ENCODE measurements at places on chromosomes 12 and 14. TPM values are rescaled to one million over a fixed set of nuclear protein-coding genes. Genes with fewer than 3 reads are reported as not detected.

The NEMF gene
- 33.4 TPM for polyA plus RNA-seq

The ABCC9 gene
- polyA plus RNA-seq = not detected

The DHRS2 gene
- not detected for polyA plus RNA-seq

DNA sequence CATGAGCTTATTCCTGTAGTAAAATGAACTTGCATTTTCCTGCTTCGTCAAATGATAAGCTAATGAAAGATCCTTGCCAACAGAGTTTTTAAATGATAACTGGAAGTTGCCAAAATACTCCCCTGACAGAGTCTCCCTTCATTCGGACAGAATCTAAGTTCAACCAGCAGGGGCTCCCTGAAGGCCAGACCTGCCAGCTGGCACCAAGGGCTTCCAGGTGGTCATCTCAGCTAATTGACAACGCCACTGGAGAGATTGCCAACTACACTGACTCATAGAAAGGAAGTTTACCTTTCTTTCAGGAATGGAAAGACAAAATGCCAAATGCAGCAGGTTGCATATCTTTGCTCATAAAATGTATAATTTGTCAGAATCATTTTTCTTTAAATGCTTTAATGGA lies 462.8 kb downstream of the GXYLT1 start:
- H3K27me3 ChIP-seq = no peaks in the 10 kb centered on the region
- no peaks in the 10 kb centered on the region for H3K36me3 ChIP-seq
- H3K27ac ChIP-seq = no peak overlapping the region
- no peak overlapping the region for H3K4me3 ChIP-seq

DNA sequence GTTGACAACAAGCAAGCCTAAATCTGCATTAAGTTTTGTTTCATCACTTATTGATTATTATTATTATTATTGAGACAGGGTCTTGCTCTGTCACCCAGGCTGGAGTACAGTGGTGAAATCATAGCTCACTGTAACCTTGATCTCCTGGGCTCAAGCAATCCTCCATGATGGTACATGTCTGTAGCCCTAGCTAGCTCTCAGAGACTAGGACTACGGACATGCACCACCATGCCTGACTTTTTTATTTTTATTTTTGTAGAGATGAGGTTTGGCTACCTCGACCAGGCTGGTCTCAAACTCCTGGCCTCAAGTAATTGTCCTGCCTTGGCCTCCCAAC lies 35.7 kb upstream of the STK38L start:
- H3K4me3 ChIP-seq = no peak overlapping the region
- no peaks in the 10 kb centered on the region for H3K36me3 ChIP-seq
- H3K27ac ChIP-seq = no peak overlapping the region
- H3K4me1 ChIP-seq = no peaks in the 10 kb centered on the region

DNA sequence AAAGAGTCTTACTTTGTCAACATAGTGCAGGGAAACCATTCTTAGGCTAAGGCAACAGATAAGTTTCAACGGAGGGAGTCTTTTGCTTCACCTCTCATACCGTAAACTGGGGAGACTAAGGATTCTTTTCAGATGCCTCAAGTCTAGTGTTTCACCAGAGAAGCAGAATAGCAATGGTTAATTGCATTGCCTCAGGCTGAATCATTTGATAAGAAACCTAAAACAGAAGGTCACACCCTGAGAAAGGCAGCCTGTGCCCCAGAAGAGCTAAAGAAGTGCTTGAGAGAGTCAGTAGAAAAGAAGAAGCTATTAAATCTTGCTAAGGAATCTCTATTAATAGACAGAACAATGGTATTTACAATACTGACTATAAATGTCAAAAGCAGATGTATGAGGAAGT lies 21.8 kb upstream of the ATXN7L3B start:
- H3K27ac ChIP-seq = no peak overlapping the region
- no peaks in the 10 kb centered on the region for H3K27me3 ChIP-seq
- H3K4me1 ChIP-seq = no peaks in the 10 kb centered on the region
- no peak overlapping the region for H3K4me3 ChIP-seq
- H3K36me3 ChIP-seq = no peaks in the 10 kb centered on the region

Measured in immature natural killer cell (primary cell).